NCI-H69 (cell line): ENCODE measurements at places on chromosomes 4 and X.
A peak's percentile ranks its signal among the peaks of the same experiment; 100 is the strongest.

GRCh38 chr4:2364654-2365053, 53.8 kb downstream of the ZFYVE28 start:
- peak; percentile 2 for DNase-seq

DNA sequence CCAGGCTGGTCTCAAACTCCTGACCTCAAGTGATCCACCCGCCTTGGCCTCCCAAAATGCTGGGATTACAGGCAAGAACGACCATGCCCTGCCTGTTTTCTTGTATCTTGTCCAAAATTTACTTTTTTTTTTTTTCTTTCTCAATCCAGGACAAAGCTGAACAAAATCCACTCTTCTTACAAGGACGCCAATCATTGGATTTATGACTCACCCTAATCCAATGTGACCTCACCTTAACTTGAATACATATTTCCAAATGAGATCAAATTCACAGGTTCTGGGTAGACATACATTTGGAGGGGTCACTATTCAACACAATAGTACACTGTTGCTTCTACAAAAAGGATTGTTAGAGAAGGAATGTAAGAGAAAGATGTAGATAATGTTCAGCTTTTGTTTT, 18.0 kb upstream of the TSR2 start:
- DNase-seq: no peak

DNA sequence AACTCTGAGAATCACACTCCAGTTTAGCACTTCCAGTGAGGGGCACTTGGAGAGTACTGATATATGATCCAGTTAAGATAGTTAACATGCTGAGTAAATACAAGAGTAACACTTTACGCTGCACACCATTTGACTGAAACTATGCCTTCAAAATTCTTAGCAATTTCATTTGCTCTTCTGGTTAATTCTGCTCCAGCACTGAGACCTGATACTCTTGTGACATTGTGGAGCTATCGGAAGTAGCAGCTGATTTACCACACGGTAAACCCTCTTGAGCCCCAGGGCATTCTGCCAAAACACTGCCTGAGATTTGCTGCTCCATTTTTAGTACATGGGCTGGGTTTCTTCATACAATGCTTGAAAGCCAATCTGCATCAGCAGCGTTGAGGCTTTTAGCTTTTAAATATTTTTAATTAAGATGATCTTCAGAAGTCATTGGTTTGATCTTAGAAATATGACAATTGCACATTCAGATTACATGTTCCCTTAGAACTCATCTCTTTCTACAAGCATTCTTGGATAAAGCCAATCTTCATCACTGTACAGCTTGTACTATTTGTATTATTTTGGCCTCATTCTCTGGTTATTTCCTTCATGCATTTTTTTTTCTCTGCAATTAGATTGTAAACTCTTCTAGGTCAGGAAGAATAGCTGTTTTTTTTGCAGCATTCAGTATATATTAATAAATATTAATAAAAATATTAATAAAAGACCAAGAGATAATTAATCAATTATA, 67.8 kb upstream of the ETNPPL start:
- DNase-seq: peak; percentile 49

DNA sequence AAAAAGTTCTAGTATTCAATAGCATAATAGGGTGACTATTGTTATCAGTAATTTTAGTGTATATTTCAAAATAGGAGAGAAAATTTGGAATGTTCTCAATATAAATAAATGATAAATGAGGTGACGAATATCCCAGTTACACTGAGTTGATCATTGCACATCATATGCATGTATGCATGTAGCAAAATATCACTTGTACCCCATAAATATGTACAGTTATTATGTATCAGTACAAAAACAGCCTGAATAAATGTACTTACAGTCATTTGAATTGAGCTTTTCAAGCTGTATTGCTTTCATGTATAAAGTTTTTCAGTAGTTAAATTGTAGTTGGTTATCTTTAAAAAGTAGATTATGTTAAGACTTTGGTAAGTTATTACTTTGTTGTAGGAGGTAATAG, 12.6 kb downstream of the CISD2 start:
- no peak for DNase-seq

GRCh38 chr4:116358633-116359222, 726.6 kb downstream of the TRAM1L1 start:
- DNase-seq: peak; percentile 46

DNA sequence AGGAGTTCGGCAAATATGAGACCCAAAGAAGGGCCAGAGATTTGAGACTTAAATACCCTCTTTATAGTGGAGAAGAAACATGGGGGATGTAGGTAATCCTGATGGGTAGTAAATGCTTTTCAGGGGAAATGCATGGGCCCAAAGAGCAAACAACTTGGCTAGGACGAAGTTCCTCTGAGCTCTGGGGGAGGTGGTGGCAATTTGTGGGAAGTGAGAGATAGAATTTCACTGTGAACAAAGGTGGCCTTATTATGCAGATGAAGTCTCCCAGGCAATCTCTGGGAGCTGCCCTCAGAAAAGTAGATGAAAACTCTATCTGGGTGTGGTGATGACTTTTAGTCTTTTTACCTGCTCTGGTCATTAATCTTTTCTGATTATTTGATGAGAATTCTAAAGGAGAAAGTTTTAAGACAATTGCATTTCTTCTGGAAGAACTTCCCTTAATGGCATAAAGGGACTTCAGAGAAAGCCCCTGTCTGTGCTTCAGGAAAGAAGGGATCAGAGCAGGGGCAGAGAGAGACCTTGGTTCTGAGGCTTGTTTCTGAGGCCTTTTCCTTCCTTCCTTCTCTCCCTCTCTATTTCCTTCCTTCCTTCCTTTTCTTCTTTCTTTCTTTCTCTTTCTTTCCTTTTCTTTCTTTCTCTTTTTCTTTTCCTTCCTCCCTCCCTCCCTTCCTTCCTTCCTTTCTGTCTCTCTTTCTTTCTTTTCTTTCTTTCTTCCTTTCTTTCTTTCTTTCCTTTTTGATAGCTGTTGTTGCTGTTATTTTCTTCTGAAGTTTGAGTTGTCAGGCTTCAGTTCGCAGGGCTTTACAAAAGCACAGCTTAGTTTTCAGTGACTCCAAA, 37.5 kb upstream of the MAOA start:
- DNase-seq: no peak

DNA sequence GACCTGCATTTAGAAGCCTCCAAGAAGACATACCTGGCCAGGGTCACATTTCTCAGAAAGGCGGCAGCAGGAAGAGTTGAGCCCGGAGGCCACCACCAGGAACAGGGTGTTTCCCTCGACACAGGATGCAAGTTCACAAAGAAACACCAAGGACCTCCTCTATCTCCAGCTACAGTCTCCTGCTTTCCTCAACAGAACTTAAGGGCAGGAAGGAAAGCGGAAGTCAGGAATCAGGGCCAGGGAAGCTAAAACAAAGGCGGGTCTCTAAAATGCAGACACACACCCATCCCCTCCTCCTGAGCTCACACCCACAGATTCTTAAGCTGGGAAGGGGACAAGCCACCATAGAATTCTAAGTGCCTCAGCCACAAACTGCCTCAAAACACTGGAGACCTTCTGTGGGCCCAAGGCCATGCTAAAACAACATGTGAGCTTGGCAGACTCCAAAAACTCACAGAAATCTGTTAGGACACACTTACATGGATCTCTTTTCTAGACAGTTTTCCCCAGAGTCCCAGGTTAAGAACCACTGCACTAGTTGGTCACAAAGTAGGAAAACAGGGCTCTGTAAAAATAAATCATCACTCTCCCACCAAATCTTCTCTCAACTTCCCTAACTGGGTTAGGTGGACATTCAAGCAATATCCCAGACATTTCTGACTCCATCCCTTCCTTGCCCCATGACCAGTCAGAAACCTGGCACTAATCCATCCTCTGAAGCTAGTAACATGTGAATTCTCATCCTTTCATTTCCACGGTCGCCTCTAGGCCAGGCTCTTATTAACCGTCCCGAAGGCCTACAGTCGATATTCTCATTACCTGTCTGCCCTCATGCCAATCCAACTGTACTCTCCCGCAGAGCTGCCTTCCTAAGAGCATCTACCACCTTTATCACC, 163.2 kb downstream of the APBB2 start:
- DNase-seq: no peak
